Sigmoid colon (tissue), 7 donors: ENCODE measurements at places on chromosomes 12 and 14. TPM values are rescaled to one million over a fixed set of nuclear protein-coding genes. Genes with fewer than 3 reads are reported as not detected.

MYH7 gene
- 0.28 TPM for polyA plus RNA-seq

TCL1B gene
- polyA plus RNA-seq, result not detected

KRT73 gene
- 0.73 TPM for polyA plus RNA-seq

TESPA1 gene
- 10.3 TPM for polyA plus RNA-seq

CLEC4C gene
- polyA plus RNA-seq, result not detected

CCDC85C gene
- 49.9 TPM for polyA plus RNA-seq

DNA sequence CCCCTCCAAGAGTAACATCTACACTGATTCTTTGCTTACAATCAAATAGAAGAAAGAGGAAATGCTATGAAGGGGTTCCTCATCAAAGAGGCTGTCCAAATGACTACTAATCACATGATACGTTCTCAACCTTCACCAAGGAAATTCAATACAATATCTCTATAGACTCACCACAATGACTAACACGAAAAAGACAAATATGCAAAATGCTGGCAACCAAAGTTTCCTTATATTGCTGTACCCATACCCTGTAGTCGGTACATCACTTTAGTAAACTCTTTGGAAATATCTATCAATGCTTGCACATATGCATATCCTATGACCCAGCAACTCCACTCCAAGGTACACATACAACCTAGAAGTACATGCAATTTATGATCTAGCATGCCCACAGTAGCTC lies 1296.6 kb downstream of the AACS start:
- no peak for DNase-seq

DNA sequence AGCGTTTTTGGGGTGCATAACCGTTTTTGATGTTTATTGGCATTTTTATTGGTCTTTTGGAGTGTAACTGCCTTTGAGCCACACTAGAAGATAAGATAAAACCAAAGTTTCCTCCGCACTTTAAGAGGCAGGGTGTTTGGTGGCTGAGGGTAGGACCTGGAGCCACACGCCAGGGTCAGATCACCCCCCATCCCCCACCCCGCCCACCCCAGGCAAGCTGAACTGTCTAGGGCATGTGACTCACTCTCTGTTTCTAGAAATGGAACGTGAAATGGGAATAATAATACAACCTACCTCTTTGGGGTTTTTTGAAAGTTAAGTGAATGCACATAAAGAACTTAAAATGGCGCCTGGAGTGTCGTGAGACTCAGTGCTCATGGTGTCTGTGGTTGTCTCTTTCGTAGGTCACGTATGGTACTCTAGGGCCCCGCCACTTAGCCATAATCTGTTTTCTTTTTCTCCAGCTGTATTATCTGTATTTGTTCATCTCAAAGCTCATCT lies 56.0 kb downstream of the PPP2R5C start:
- no peak for DNase-seq

DNA sequence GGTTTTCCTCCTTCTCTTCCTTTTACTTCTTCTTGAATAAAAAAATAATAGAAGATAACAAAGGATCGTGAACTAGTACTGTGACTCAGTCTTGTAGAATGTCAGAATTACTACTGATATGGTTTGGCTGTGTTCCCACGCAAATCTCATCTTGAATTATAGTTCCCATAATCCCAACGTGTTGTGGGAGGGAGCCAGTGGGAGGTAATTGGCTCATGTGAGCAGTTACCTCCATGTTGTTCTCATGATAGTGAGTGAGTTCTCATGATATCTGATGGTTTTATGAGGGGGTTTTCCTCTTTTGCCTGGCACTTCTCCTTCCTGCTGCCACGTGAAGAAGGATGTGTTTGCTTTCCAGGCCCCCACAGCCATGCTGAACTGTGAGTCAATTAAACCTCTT lies 549.6 kb downstream of the DIO2 start:
- no peak for DNase-seq

- no peak for DNase-seq
Observed at GRCh38 chr14:51780741-51781140, 79.7 kb upstream of the GNG2 start.

- no peak for DNase-seq
Observed at GRCh38 chr12:5789469-5789968, 155.5 kb downstream of the ANO2 start.

- no peak for DNase-seq
Observed at GRCh38 chr12:89731089-89731488, 22.5 kb upstream of the ATP2B1 start.

GRCh38 chr12:70543444-70543843 lies 93.8 kb downstream of the PTPRB start:
- no peak for DNase-seq

- DNase-seq, result no peak
Observed at GRCh38 chr12:105272814-105273416, 36.9 kb upstream of the APPL2 start.

DNA sequence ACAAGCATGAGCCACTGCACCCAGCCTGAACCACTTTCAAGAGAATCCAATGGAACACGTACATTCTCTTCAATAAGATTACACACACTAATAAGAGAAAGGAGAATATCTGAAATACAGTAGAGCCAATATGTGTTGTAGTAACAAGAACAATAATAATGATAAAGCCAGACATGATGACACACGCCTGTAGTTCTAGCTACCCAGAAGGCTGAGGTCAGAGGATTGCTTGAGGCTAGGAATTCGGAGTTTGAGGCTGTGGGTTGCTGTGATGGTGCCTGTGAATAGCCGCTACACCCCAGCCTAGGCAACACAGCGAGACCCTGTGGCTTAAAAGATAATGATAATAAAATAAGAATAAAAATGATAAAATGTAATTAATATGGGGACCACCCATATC lies 15.6 kb downstream of the APOBEC1 start:
- no peak for DNase-seq

GRCh38 chr12:107917912-107918800 lies 143.7 kb downstream of the ASCL4 start:
- no peak for DNase-seq

- peak; percentile 67 for DNase-seq
Observed at GRCh38 chr12:133130808-133131128, 341 bp downstream of the ZNF10 start.

- no peak for DNase-seq
Observed at GRCh38 chr12:1680804-1681492, 9.9 kb upstream of the ADIPOR2 start.

DNA sequence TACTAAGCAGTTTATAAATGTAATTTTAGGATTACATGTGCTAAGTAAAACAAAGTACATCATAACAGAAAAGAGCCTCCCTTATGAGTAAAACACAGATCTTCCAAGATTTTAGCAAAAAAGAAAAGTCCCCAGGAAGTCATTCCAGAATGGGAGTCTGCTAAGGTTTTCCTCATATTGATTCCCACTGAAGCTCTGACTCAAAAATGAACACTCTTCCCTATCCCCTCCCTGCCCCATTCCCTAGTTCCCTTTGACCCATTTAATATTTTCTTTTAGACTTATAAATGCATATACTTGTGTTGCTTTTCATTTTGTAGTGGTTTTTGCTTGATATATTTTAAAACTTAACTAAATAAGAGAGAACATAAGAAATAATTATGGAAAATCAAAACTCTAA lies 40.1 kb downstream of the PTGER2 start:
- DNase-seq, result no peak

- no peak for DNase-seq
Observed at GRCh38 chr14:59281609-59282377, 93.3 kb downstream of the DAAM1 start.

DNA sequence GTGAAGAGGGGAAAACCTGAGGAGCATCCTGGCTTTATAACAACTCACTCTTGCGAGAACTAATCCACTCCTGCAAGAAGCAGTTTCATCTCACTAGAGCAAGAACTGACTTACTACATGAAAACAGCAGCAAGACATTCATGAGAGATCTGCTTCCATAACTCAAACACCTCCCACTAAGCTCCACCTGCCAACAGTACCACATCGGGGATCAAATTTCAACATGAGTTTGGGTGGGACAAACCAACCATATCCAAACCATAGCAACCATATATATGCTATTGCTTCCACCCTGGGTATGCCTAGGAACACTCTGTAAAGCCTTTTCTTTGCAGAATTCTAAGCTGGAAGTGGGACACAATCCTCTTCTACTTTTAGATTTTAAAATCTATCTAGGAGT lies 13.9 kb upstream of the AVPR1A start:
- no peak for DNase-seq
